AML-193 (cell line): ENCODE measurements at places on chromosomes 1 and 21.

DNA sequence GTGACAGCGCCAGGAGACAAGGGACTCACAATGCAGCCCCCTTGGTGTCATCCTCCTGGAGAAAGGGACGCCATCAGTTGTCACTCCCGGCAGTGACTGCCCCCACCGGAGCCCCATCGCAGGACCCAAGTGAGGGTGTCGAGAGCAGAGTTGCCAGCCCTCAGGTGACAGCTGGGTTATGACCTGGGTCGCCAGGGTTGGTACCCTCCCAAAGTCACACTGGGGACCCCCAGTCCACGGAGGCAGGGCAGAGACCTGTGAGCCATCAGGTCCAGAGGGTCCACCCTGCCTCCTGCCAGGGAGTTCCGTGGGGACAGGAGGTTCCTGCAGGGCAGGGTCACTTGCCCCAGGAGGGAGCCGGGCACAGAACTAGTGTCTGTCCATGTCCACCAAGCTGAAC, 78.2 kb upstream of the IFFO2 start:
- no peak for DNase-seq

- no peak for DNase-seq
These were observed 191.5 kb upstream of the CHODL start for GRCh38 chr21:18053151-18053550.

- DNase-seq = no peak
These were observed 109.9 kb downstream of the EDEM3 start for GRCh38 chr1:184644771-184645170.

GRCh38 chr1:101732261-101732660, 264.5 kb downstream of the OLFM3 start:
- no peak for DNase-seq

DNA sequence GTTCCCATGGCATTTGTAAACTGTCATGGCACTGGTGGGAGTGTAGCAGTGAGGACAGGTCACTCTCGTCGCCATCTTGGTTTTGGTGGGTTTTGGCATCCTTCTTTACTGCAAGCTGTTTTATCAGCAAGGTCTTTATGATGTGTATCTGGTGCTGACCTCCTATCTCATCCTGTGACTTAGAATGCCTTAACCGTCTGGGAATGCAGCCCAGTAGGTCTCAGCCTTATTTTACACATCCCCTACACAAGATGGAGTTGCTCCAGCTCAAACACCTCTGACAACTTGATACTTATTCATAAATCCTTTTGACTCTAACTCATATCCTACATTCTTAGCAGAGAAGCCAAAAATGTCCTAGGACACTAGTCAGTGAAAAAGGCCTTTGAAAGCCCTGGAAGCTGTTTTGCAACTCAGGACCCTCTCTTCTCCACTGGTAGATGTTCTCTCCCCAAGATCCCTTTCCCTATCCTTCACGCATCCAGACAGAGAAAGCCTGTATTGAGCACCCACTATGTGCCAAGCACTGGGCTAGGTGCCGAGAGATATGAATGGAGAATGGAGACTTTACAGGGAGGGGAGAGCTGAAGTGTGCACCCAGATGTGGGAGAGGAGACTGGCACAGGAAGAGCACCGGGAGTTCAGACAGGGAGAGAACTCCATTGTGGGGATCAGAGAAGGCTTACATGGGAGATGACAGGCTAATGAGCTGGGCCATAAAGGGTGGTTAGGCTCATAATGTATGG, 6.7 kb upstream of the CSRP1 start:
- DNase-seq = no peak

GRCh38 chr1:152410599-152410998, 3.5 kb downstream of the CRNN start:
- DNase-seq = no peak
